ENCODE measurements at places on chromosomes 12 and 14.

DNA sequence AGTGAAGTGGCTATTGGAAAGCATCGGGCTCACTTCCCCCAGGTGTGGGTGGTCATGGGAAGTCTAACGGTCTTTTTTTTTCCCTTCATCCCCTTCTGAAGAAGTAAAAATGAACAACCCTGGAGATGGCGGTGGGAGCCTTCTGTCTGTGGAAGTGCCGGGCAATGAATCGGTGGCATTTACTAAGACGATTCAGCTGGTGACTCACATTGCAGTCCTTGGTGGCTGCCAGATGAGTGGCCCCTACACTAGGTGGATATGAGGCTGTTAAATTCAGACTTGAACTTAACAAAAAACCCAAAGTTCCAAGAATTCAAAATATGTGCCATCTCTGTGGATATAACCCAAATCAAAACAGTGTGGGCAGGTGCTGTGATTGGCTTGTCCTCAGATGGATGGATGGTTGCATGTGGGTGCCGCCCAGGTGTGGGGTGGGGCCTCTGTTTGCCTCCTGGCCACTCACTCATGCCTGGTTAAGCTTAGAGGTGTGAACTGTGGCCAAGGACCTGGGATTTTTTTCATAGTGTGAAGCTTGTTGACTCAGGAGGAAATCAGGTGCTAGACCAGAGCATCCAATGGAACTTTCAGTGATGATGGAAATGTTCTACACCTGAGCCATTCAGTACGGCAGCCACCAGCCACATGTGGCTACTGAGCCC is 176.7 kb upstream of the NOS1 start:
- no peak for DNase-seq

GRCh38 chr12:55443776-55444175 is at the start of gene OR6C2:
Gene OR6C2, plus strand, starts transcription at chr12:55444076. Its CDS starts 8,138 bp downstream, at chr12:55452214.
- no peak for DNase-seq

DNA sequence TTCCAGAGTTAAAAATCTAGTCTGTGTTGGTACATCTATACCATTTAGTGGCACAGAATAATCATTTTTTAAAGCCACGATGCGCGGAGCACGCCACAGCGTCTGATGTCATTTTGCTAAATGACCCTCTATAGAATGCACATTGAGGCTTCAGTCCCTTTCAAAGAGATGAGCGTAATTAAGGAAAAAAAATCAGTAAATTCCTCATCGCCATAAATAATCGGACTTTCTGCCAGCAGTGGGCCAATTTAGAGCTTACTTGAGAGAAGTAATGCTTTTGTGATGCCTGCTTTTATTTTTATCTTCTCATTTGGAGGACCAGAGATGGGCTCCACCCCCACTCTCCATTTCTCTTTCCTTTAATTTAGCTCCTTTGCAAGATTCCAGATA is 4.0 kb downstream of the ASCL1 start:
- DNase-seq: no peak

DNA sequence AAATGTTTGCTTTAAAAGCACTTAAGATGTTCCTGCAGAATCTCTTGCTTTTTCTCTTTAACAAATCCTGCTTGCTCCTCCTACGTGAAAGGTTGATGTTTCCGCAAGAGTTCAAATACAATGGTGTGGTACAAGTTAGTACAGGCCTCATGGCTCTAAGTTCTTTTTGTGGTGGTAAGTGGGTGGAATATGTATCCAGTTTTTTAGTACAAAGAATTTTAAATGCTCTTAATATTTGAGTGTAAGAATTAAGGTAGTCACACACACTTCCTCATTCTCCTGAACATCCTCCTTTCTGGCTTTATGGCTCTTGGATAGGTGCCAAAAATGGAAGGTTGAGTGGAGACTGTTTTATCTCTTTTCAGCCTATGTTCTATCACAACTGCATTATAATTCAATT is 1.8 kb downstream of the OTOGL start:
- no peak for DNase-seq

DNA sequence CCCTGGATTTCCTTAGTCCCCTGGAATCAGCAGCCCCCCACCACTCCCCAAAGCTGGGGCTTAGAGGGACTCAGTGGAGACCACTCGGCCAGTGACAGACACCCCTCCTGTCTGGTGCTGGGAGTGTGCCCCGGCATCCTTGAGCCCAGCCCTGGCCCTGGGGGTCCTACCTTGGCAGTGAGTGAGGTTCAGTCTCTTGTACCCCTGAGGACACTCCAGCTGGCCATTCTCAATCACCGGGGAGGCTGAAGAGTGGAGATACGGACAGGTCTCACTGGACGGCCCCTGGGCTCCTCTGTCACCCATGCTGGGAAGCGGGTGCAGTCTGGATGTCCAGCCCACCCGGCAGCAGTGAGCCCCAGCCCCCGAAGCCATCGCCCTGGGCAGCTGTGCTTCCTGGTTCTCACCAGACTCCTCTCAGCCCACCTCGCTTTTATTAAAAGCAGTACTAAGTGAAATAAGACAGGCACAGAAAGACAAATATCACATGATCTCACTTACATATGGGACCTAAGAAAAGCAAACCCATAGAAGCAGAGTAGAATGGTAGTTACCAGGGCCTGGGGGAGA is 42.3 kb downstream of the ISCA2 start:
- no peak for DNase-seq

DNA sequence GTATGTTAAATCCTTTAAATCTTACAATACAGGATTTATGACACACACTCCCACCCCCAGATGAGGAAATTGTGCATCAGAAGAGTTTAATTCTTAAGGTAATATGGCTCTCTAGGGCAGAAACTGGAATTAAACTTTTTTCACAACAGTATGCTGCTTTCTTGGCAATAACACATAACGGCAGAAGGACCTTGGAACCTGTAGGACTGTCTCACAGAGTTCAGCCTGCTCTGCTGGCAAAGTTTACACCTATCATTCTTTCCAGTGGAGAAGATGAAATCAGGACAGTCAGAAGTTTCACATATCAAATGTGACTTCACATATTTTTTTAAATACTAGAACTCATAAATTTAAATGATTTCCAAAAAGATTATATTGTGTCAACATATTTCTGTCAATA is 30.6 kb upstream of the MYF6 start:
- DNase-seq: no peak

DNA sequence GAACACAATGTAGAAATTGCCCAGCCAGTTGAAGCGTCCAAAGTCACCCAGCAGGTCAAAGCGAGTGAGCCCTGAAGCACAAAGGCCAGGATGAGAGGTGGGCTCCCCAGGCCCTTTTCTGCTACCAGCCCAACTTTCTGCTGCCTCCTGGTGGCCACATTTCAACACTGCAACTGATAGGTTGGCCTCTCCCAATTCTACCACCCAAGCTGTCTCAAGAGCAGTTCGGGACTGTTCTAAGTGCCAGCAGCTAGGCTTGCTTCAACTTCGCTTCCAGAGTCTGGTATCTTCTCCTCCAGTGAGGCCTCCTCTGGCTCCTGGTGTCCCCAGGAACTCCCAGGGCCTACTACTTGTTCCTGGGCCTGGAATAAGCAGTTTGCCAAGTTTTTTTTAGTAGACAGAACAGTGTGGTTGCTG is 3.4 kb upstream of the DHH start:
- DNase-seq: peak; percentile 49

GRCh38 chr14:50800032-50800431 is 30.9 kb downstream of the NIN start:
- no peak for DNase-seq

DNA sequence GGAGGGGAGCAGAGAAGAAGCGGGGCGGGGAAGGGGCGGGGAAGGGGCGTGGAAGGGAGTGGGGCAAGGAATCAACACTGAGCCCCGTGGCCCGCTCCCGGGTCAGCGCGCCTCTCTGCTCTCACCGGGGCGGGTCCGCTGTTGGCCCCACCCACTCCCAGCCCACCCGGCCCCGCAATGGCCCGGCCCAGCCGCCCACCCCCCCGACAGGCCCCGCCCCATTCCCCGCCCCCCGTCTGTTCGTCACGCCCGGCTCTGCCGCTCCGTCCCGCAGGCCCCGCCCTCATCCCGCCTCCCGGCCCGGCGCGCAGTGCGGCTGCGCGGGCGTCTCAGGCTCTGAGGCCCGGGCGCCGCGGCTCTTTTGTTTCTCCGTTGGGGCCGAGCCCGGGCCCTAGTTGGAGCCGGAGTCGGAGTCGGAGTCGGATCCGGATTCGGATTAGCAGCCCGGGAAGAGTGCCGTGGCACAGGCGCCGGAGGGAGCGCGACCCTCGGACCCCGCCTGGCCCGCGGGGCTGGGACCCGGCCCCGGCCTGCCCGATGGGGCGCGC is at the start of gene ULK1:
TSS of gene ULK1 (plus strand) at position 310 of the 548 bp plus-strand sequence. CDS start 380 bp downstream, outside the sequence.
- DNase-seq: peak; percentile 73

GRCh38 chr12:84117190-84117589 is 795.4 kb downstream of the SLC6A15 start:
- no peak for DNase-seq

DNA sequence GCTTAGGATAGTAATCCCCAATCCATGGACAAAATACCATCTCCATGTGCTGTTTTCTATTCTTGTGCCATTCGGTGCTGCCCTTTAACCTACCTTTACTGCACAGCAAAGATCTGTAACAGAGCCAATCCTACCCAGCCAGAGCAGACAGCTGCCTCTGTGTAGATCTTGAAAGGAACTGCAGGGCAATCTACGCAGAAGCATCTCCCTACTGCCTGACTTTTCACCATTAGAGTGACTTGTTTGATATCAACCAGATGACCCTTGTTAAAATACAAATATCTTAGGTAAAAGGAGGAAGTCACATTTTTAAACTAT is 33.9 kb upstream of the PPM1A start:
- no peak for DNase-seq

- no peak for DNase-seq
Observed at GRCh38 chr14:68779761-68780323, 13.0 kb downstream of the ZFP36L1 start.

DNA sequence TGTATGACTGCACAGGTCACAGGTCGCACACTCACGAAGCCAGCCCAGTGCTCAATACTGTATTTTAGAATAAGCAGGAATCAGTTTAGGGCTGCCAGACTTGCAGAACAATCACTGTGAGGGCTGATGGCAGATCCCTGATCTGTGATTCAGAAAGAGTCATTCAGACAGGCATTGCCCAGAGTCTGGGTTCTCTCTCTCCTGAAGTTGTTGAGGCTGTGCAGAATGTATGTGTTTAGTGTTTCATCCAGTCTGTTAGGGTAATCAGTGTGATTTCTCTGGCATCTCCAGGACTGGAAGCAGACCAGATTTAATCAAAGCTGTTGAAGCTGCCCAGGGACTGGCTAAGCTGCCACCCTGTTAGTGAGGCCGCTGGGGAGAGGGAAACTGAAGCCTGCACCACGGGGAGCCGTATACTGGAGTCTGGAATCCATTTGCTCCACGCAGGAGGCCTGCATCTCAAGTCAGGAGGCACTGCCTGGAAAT is 69.3 kb downstream of the ETV6 start:
- no peak for DNase-seq

DNA sequence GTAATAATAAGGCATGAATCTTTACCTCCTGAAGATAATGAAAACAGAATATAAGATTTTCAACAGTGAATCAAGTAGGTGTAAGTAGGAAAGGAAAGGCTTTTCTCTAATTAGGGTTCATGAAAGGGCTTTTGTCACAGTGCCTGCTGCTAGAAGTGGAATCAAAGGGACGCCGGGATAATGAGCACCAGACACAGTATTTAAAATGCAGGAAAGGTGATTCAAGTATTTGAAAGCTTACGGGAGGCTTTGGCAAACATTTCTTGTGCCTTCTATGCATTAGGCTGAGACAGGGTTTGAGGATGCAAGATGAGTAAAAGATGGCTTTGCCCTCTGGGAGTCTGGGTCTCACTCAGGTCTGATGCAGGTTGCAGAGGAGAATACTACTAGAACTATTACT is 70.5 kb upstream of the ANO4 start:
- no peak for DNase-seq

DNA sequence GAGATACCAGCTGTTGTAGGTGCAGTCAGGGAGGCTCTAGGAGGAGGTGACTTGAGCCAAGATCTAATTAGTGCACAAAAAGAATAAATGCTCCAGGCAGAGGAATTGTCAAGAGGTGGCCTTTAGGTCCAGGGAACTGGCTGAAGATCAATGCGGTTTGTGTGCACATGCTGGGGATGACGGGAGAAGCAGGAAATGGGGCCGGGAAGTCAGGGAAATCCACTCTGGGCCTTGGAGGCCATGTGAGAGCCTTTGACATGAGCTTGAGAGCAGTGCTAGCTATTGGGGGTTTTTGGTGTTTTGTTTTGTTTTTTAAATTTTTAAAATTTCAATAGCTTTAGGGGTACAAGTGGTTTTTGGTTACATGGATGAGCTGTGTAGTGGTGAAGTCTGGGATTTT is 67.4 kb downstream of the MVK start:
- no peak for DNase-seq

DNA sequence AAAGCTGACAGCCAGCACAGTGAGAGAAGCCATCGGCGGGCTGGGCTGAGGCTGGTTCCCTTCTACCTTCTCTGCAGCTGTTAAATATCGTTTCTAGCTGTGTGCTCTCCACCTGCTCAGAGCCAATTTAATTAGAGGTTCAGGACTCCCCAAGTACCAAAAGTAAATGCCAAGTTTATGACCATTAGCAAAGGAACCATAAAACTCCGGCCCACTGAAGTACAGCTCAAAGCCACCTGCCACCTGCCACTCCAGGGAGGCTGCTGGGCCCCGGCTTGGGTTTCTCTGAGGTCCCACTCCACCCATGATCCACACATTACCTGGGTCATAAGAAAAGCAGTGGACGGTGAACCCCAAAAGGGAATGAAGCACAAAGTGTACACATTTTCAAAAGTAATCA is 272.8 kb downstream of the KSR2 start:
- DNase-seq: no peak

- DNase-seq: peak; percentile 49
Observed at GRCh38 chr14:105292826-105293711, 7.7 kb downstream of the BRF1 start.

GRCh38 chr12:119649202-119649808 is 18.6 kb upstream of the PRKAB1 start:
- DNase-seq: no peak

GRCh38 chr14:64201921-64202545 is 92.1 kb downstream of the ESR2 start:
- no peak for DNase-seq

DNA sequence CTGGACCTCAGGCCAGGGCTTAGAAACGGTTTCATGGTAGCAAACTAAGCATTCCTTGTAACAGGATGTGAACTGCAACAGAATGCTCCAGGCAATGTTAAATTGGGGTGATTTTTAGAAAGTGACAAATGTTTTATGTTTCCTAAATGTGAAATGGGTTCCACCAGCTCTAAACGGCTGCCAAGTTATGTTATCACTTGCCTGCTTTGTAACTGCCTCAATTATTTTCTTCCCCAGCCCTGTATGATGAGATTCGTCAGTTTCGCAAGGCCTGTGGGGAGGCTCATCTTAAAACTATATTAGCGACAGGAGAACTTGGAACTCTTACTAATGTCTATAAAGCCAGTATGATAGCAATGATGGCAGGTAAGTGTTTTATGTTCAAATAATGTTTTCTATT is 70.9 kb downstream of the DERA start:
- DNase-seq: no peak

GRCh38 chr12:41055875-41056577 is 132.1 kb upstream of the PDZRN4 start:
- DNase-seq: no peak

All from stimulated activated CD4-positive, alpha-beta T cell treated with anti-CD3 and anti-CD28 coated beads, Interleukin-15, amount 100 ng/mL, for 48 hours (primary cell).